Epithelial cell of alveolus of lung (primary cell): ENCODE measurements at places on chromosomes 6 and 20. TPM values are rescaled to one million over a fixed set of nuclear protein-coding genes. Genes with fewer than 3 reads are reported as not detected.

RAD21L1 gene
- 0.52 and 0.88 TPM in 2 replicates for total RNA-seq

PEX3 gene
- total RNA-seq: 8.8 and 15.7 TPM in 2 replicates

HLA-DMA gene
- total RNA-seq: 1.0 and 9.3 TPM in 2 replicates

GSTA4 gene
- total RNA-seq: 35.8 and 45.8 TPM in 2 replicates

C6orf58 gene
- total RNA-seq: not detected in 2 replicates

VSX1 gene
- not detected in 2 replicates for total RNA-seq

MUC21 gene
- not detected in 2 replicates for total RNA-seq

WFDC2 gene
- total RNA-seq: 0.26 TPM in 1 of 2 replicates, not detected in the other

PARD6B gene
- total RNA-seq: 1.0 and 1.9 TPM in 2 replicates

ZFP57 gene
- total RNA-seq: 0.65 TPM in 1 of 2 replicates, not detected in the other

SSTR4 gene
- not detected in 2 replicates for total RNA-seq

IL17A gene
- total RNA-seq: not detected in 2 replicates

STX11 gene
- 0.40 and 2.6 TPM in 2 replicates for total RNA-seq

SLC22A23 gene
- total RNA-seq: 3.7 and 6.5 TPM in 2 replicates

SEMG1 gene
- total RNA-seq: not detected in 2 replicates

AVP gene
- not detected in 2 replicates for total RNA-seq

PREX1 gene
- 2.8 and 8.0 TPM in 2 replicates for total RNA-seq

COX4I2 gene
- not detected in 2 replicates for total RNA-seq

COL21A1 gene
- total RNA-seq: 1.0 and 9.6 TPM in 2 replicates

ERVFRD-1 gene
- total RNA-seq: not detected in 2 replicates

TFAP2D gene
- not detected in 2 replicates for total RNA-seq

E2F3 gene
- total RNA-seq: 9.3 and 9.7 TPM in 2 replicates

BMP7 gene
- not detected in 2 replicates for total RNA-seq

PGC gene
- total RNA-seq: 0.24 TPM in 1 of 2 replicates, not detected in the other

SPDEF gene
- 1.3 TPM in 1 of 2 replicates, not detected in the other for total RNA-seq

RBPJL gene
- not detected in 2 replicates for total RNA-seq

SCGN gene
- total RNA-seq: not detected in 2 replicates
